ENCODE measurements at places on chromosomes 5 and 9.

DNA sequence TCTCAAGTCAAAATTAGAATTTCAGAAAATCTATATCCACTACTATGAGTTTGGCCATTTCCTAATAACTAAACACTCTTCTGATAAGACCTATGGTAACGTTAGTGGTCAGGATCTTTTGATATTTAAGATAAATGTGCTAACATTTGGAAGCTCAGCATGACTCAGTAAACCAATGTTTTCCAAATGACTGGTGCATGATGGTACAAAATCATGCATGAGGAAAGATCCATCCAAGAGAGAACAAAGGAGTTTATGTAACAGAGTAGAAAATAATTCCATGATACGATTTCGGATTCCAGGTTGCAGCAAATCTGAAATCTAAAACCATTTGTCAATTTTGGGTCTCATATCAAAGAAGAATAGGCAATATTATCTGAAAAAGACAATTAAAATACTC lies 279.2 kb downstream of the NSG2 start:
- DNase-seq, result no peak

- no peak for DNase-seq
Measured at GRCh38 chr5:2738700-2739359, 12.6 kb downstream of the IRX2 start.

GRCh38 chr5:90214991-90215390 lies 194.6 kb downstream of the CETN3 start:
- no peak for DNase-seq

DNA sequence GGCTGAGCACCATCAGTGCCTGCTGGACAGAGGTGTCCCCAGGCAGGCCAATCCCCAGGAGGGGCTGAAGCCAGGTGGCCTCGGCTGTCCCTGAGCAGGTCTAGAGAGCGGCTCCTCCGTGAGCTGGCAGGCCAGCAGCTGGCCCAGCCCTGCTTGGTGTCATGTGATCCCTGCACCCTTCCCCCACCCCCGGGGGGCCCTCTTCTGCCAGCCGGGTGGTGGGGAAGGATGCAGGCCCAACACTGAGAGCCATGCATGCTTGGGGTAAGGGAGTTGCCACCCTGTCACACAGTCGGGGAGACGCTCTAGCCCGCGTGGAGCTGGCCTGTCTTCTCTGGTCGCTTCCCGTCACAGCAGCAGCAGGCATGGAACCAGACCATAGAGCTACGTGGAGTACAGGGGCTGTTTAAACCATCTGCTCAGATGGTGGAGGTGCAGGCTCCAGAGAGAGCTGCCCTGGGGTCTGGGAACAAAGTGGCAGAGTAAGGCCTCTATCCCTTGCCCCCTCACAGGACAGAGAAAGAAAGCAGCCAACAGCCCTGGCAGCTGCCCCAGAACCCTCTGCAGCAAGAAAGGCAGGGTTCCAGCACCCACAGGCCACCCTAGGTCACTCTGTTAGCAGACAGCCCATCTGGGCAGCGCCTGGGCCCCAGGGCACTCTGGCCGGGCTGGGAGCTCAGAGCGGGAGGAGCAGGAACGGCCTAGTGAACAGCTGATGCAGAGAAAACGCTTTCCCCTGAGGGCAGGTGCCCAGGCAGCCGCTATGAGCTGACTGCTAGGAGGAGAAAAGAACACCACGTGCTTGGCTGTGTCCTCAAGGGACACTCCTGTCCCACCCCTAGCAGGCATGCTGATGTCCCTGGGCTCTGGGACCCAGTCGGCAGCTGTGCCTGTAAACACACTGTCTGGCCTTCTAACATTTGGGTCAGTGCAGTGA lies 6.8 kb downstream of the RALGDS start:
- no peak for DNase-seq

DNA sequence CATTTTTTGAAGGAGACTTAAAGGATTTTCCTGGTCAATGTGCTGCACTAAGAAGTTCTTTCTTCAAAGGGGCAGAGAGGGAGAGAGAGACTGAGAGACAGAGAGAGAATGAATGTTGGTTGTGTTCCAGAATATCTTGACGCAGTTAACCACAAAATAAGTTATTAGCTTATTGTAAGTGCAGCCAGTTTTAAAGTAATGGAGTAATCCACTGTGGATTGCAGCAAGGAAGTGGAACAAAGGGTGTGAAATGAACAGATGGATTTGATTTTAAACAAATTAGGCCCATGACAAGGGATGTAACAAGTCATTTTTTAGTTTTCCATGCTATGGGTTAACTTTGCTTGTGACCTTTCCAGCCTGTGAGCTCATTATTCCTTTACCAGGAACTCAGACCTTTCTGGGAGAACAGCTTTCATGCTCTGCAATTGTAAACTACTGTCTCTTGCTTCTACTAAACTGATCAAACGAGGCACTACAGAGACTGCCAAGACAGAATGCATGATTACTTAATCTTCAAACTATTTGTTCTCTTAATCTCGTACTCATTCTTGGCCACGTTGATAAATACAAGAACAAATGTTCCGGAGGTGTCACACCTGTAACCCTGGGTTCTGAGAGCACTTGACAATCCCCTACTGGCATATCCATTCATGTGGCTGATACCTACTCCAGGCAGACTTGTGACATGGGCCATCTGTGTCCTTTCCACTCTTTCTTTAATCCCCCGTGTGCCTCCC lies 131.1 kb downstream of the TLE1 start:
- peak; percentile 97 for DNase-seq

DNA sequence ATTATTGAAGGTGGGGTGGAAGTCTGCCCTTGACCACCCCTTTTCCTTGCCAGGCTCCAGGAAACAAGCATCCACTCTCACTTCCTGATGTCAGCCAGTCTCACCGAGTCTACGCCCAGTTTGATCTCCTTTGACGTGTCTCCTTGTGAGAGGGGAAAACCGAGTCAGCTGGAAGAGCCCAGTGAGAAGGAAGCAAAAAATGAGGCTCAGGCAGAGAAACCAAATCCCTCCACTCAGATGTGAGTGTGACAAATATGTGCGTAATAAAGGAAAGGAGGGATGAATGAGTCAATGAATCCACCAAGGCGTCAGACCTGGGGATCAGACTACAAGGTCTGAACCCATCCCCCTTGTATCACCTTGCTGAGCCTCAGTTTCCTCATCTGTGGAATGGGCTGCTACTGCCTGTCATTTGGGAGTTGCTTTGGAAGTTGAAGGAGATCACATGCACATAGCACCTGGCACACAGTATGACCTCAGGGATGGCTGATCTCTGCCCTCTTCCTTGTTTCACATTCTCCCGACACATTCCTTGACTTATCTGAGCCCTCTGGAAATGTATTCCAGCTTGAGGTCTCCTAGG lies 61.3 kb upstream of the XPA start:
- no peak for DNase-seq
